Activated CD4-positive, alpha-beta memory T cell treated with anti-CD3 and anti-CD28 coated beads for 36 hours (primary cell): ENCODE measurements at places on chromosomes 4 and X. TPM values are rescaled to one million over a fixed set of nuclear protein-coding genes. Genes with fewer than 3 reads are reported as not detected.

The ATP1B4 gene
- total RNA-seq: not detected

- H3K4me1 ChIP-seq: no peaks in the 10 kb centered on the region
- H3K27ac ChIP-seq: no peak overlapping the region
- no peaks in the 10 kb centered on the region for H3K36me3 ChIP-seq
Observed at GRCh38 chrX:118216087-118216486, 99.5 kb upstream of the KLHL13 start.

DNA sequence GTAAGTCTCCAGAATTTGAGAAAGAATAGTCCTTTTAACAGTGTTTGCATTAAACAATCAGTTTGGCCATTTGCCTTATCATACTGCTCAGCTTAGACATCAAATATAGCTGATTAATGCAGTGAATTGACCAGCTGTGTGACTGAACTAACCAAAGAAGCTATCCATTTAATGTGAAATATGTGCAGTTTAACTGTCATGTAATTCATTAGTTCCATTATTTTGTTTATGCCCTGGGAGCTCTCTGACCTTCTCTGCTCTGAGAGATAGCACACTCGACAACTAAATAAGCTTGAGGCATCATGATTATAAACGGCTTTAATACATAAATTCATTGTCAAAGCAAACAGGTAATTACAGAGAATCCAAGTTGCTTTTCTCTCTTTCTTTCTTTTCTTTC, 324.3 kb upstream of the PCDH7 start:
- H3K27ac ChIP-seq: no peak overlapping the region
- H3K27me3 ChIP-seq: no peaks in the 10 kb centered on the region
- DNase-seq: no peak
- H3K4me1 ChIP-seq: no peaks in the 10 kb centered on the region

DNA sequence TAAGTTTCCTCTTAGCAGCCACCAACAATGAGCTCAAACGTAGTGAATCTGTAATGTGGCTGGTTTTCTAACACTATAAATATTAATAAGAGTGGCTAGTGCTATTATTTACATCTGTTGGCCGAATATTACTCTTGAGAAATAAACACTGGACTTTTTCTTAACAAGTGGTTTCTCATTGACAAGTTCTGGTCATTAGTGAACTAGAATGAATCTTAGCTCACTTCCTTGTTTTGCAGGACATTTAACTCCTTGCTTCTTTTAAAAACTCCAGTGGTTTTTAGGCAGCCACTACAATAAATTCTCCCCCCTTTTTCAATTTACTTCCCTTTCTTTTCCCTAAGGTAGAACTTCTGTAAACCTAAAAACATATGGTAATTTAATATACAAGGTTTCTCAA, 177.2 kb downstream of the ARAP2 start:
- H3K4me1 ChIP-seq: no peaks in the 10 kb centered on the region
- H3K36me3 ChIP-seq: peaks cover 43% of the 10 kb centered on the region
- H3K4me3 ChIP-seq: no peak overlapping the region
- no peaks in the 10 kb centered on the region for H3K27me3 ChIP-seq

- H3K27me3 ChIP-seq: no peaks in the 10 kb centered on the region
- H3K4me3 ChIP-seq: no peak overlapping the region
- DNase-seq: no peak
- no peak overlapping the region for H3K27ac ChIP-seq
Observed at GRCh38 chrX:117274965-117275364, 812.2 kb upstream of the CT83 start.

GRCh38 chr4:139815778-139816601, 150.4 kb downstream of the MGST2 start:
- H3K4me3 ChIP-seq: no peak overlapping the region
- no peak overlapping the region for H3K27ac ChIP-seq
- H3K4me1 ChIP-seq: no peaks in the 10 kb centered on the region
- peaks cover 3% of the 10 kb centered on the region for H3K27me3 ChIP-seq
- DNase-seq: no peak
- no peaks in the 10 kb centered on the region for H3K36me3 ChIP-seq

DNA sequence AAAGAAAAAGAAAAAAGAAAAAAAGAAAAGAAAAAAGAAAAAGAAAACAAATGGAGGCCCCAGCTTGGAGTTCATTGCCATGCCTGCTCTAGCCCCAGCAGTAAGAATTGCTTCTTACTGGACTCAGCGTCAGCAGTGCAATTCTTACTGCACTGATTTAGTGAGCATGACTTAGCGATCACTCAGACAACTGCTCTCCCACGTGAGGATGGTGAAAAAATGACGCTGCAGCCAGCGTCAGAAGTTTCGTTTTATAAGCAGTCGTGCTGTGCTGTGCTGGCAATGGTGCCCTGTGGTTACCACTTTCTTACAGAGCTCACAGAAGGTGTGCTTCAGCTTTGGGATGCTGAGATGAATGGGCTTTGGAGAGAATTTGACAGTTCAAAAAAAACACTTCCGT, 68.3 kb upstream of the DDX3X start:
- peak; percentile 82 for DNase-seq
- H3K27me3 ChIP-seq: no peaks in the 10 kb centered on the region
- peak overlapping the region; percentile 45 for H3K27ac ChIP-seq
- peaks cover 3% of the 10 kb centered on the region for H3K4me1 ChIP-seq

The TLL1 gene
- total RNA-seq: not detected

GRCh38 chrX:128781506-128781905, 729.3 kb upstream of the ACTRT1 start:
- H3K36me3 ChIP-seq: peaks cover 2% of the 10 kb centered on the region
- no peaks in the 10 kb centered on the region for H3K27me3 ChIP-seq
- peak; percentile 11 for DNase-seq
- no peak overlapping the region for H3K27ac ChIP-seq
- H3K4me3 ChIP-seq: no peak overlapping the region

The TCP11X2 gene
- not detected for total RNA-seq

The CCNG2 gene
- 23.9 TPM for total RNA-seq

DNA sequence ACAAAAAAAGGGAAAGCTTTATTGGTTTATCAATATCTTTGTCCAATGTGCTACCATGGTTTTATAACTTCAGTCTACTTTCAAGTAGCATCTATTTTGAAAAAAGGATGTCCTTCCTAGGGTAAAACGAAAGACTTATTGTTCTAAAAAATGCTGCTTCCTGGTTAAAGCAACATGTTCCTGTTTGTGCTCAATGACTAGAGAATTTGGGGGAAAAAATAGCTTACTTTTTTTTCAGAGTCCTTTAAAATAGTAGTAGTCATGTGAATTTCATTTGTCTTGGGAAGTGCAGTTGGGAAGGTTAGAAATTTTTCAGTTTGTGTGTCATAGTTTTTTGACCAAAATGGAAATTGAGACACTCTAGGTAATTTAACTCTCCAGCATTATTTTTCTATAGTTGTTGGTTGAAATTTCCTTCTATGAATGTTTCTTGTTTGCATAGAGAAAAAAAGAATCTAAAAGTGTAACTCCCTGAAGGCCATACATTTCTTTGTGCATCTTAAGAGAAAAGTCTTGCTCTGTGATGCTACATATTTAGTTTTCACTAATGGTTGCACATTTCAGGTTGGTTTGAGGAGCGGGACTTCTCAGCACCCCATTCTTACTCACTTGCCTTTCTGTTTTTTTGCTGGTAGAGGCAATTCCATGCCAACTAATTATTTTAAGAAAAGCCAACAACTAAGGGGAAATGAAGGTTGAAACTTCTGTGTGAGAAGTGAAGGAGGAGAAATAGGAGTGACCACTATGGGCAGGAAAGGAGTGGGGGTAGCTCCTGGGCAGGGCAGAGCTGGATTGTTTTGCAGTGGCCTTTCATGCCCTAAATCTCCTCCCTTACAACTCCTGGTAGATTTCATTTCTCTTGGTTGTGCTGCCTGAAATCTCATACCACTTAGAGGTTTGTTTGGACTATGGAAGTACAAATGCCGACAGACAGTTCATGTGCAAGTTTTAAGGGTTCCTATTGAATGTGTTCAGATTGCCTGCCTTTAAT, 76.4 kb downstream of the RAPGEF2 start:
- H3K27me3 ChIP-seq: no peaks in the 10 kb centered on the region
- H3K4me1 ChIP-seq: peaks cover 35% of the 10 kb centered on the region
- no peaks in the 10 kb centered on the region for H3K36me3 ChIP-seq
- no peak for DNase-seq
- no peak overlapping the region for H3K4me3 ChIP-seq

DNA sequence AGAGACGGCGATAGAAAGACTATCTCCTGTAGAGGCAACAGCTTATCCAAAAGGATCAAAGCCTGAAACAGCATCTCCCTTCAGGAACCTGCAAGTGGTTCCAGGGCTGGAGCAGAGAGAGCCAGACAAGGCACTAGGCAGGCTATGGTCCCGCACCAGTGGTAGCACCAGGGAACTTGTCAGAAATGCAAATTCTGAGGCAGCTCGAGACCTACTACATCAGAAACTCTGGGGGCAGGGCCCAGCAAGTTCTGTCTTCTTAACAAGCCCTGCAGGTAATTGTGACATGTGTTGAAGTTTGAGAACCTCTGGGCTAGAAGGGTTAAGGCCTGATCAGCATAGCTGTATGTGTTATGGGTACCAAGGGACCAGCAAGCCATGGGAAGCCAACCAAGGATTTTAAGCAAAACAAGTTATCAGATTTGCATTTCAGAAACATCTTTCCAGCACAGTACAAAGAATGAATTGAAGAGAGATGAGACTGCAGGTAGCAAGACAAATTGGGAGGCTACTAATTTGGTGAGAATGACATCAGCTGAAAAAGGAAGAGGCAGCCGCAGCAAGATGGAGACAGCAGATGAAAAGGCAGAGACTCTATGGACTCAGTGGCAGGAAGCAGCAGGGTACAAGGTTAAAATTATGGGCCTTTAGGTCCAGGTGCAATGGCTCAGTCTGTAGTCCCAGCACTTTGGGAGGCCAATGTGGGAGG, 139.7 kb downstream of the TSPAN5 start:
- H3K27me3 ChIP-seq: no peaks in the 10 kb centered on the region
- H3K27ac ChIP-seq: peak overlapping the region; percentile 75
- peaks cover 75% of the 10 kb centered on the region for H3K4me1 ChIP-seq
- H3K4me3 ChIP-seq: no peak overlapping the region
- DNase-seq: peak; percentile 46

The ASB12 gene
- total RNA-seq: not detected

The EDA gene
- 3.3 TPM for total RNA-seq

The PRMT9 gene
- total RNA-seq: 8.3 TPM

GRCh38 chr4:86497980-86498862, 95.9 kb upstream of the PTPN13 start:
- peaks cover 1% of the 10 kb centered on the region for H3K27me3 ChIP-seq
- no peaks in the 10 kb centered on the region for H3K36me3 ChIP-seq
- H3K27ac ChIP-seq: no peak overlapping the region
- no peak overlapping the region for H3K4me3 ChIP-seq
- no peaks in the 10 kb centered on the region for H3K4me1 ChIP-seq
- no peak for DNase-seq

DNA sequence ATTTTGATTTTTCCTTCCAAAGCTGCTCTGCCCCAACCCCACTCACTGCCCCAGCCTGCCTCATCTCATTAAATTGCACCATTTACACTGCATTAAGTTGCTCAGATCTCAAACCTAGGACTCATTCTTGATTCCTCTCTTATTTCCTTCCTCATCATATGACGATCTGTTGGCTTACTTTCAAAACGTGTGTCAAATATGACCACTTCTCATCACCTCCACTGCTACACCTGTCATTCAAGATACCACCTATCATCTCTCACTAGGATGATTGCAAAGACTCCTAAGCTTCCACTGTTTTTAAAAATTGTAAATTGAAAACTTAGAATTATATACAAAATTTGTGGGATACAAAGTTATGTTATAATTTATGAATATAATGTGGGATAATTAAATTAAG, 147.1 kb downstream of the DCK start:
- H3K4me3 ChIP-seq: no peak overlapping the region
- no peak for DNase-seq
- peaks cover 4% of the 10 kb centered on the region for H3K4me1 ChIP-seq
- H3K27ac ChIP-seq: no peak overlapping the region
